ENCODE measurements at places on chromosomes 4 and X. TPM values are rescaled to one million over a fixed set of nuclear protein-coding genes. Genes with fewer than 3 reads are reported as not detected.

Gene RENBP
- 0.76 TPM for total RNA-seq

DNA sequence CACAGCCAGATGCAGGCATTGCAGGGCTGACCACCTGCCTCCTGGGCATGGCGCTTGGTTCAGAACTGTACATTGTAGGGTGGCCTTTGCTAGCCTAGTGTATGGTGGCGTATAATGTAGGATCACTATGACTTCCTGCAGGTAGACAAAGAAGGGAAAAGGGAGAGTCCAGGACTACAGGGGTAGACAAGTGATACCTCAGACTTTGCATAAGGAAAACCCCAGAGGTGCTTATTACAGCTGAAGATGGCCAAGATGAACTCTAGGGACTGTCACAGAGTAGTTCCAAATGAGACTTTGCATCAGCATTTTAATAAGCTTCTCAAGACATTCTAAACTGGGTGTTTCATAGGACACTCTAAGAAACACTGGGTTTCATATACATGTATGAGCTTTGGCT lies 116.4 kb upstream of the PUDP start:
- no peak for DNase-seq

Gene GYG2
- 7.1 TPM for total RNA-seq

- DNase-seq = no peak
Measured at GRCh38 chrX:679291-679979, 48.8 kb downstream of the SHOX start.

DNA sequence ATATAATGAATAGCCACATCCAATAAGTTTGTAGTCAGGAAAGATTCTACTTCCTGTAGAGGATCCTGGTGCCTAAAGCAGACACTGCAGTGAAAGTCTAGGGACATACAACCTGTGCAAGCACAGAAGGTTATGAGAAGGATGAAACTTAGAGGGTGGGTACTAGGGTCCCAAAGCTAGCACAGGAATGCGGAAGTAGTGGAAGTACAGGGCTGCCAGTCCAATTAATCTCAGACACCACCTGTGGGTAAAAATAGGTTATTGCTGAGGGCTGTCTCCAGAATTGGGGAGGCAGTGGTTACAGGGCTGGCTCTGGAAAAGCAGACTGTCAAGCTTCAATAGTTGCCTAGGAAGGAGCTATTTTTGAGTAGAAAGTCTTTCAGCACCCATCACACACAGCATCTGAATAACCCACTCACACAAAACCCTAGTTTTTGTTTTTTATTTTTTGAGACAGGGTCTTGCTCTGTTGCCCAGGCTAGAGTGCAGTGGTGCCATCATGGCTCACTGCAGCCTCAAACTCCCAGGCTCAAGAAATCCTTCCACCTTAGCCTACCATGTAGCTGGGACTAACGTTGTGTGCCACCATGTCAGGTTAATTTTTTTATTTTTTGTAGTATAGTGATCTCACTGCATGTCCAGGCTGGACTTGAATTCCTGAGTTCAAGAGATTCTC lies 50.8 kb upstream of the ELF2 start:
- DNase-seq = no peak

Gene C1QTNF7
- total RNA-seq = 0.80 TPM

GRCh38 chrX:109268340-109268739 lies 213.5 kb downstream of the GUCY2F start:
- no peak for DNase-seq

Gene PIN4
- 12.4 TPM for total RNA-seq

Gene PAGE2B
- total RNA-seq = not detected

GRCh38 chr4:24094726-24095125 lies 204.9 kb upstream of the PPARGC1A start:
- DNase-seq = no peak

DNA sequence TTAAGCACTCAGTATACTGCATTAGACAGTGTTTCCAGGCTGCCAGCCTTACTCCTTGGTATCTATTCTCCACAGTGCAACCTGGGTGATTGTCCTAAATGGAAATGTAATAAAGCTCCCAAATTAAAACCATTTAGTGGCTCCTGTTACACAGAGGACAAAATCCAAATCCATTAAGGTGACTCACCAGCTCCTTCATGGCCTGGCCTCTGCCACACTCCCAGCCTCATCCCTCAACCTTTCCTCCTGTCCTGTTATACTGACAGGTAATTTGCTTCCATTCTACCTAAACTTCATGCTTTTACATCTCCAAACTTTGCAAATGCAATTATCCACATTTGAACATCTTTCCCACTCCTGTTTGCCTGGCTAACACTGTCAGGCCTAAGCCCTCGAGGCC lies 140.3 kb downstream of the INPP4B start:
- no peak for DNase-seq

DNA sequence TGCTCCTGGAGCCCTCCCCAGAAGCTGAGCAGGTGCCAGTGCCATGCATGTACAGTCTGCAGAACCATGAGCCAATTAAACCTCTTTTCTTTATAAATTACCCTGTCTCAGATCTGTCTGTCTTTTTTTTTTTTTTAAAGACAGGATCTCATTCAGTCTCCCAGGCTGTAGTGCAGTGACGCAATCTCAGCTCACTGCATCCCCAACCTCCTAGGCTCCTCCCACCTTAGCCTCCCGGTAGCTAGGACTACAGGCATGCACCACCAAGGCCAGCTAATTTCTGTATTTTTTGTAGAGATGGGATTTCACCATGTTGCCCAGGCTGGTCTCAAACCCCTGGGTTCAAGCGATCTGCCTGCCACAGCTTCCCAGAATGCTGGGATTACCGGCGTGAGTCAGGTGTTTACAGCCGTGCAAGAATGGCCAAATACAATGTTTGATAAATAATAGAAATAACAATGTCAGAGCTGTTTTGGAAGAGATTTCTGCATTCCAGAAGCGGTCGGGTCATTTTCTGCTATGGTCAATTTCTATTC lies 68.8 kb downstream of the SLC2A9 start:
- no peak for DNase-seq

GRCh38 chrX:30219372-30219771 lies 4.0 kb downstream of the MAGEB2 start:
- no peak for DNase-seq

DNA sequence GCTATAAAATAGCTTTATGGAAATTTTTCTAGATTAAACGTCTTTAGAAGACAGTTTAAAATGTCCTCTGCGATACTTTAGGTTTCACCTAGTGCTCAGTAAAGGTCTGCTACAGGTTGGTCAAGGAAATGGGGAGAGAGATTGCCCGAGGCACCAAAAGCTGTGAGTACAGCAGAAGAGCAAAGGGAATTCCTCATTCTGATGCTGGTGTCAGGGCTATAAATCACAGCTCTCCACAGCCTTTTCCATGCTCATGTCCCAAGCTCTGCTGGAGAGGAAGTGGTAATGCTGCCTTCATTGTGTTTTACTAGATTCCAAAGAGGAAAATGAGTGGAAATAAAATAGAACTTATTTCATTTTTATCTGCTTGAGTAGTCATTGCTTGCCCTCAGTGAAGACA lies 2060.4 kb downstream of the ARAP2 start:
- DNase-seq = no peak

GRCh38 chr4:16213121-16213520 lies 13.2 kb downstream of the TAPT1 start:
- no peak for DNase-seq

Gene CLCN5
- 8.9 TPM for total RNA-seq

Gene PNMA6F
- not detected for total RNA-seq

DNA sequence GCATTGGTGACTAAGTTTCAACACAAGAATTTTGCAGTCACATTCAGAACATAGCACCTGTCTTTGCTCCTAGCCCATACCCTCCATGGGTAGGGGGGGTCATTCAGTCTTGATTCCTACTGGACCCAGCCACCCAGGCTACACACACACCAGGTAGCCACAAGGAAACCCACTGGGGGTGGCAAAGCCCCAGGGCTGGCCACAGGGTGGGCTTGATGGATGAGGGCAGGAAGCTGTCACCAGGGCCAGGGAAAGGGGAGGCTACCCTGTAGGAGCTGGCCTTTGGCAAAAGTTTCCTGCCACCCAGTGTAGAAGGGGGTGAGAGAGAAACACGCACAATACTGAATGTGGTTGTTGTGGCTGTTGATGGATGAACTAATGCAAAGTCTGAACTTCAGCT lies 74.5 kb upstream of the NKX1-1 start:
- no peak for DNase-seq

Gene SMIM31
- not detected for total RNA-seq

DNA sequence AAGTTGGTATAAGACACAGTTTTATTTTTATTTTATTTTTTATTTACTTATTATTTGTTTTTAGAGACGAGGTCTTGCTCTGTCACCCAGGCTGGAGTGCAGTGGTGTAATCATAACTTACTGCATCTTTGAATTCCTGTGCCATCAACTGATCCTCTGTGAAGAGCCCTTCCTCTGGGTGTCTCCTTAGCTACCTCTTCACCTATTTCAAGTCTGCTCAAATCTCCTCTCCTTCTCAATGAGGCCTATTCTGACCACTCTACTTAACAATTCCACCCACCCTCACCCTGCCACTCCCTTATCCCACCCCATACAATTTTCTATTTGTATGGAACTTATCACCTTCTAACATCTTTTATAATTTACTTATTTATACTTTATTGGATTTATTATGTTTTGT lies 183.4 kb downstream of the PPP3CA start:
- no peak for DNase-seq

DNA sequence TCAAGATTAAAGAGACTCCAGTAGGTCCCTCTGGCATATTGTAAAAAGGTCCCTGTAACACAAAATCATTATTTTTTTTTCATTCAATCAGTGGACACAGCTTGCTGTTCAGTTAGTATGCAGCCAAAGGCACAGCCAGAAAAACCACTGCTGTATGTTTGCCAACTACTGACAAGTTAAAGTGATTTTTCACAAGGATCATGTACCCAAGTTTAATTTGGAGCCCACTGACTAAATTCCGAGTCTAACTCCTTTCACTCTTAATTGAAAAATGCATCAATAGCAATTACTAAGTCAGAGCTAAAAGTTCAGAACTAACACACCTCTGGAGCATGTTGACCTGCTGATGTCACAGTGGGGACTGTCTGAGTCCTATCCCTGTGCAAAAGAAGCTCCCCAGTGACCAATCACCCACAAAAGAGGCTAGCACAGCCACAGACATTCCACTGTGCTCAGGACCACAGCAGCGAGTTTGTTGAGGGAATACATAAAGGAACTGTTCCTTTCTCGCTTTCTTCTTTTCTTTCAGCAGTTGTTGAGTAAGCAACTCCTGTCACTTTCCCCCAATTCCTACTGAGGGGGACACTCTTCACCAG lies 60.4 kb downstream of the STX18 start:
- no peak for DNase-seq

- no peak for DNase-seq
Measured at GRCh38 chr4:33940281-33940680, 2304.0 kb downstream of the ARAP2 start.

Gene FRG2
- not detected for total RNA-seq

DNA sequence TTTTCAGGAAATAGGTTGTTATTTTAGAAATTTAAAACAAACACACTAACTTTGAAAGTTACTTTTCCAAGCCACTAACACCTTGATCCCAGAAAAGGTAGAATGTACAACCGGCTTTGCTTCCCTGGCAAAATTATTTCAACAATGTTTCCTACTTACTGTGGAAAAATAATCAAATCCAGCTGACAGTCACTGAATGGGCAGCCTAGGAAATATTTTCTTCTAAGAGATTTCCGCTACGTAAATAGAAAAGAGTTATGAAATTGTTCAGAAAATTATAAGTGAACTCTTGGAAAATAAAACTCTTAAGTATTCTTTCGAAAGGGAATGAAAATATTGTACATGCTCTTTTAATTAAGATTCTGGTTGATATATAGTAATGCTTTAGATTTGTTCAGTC lies 195.7 kb downstream of the GASK1B start:
- no peak for DNase-seq

Gene XAGE2
- total RNA-seq = 0.91 TPM

DNA sequence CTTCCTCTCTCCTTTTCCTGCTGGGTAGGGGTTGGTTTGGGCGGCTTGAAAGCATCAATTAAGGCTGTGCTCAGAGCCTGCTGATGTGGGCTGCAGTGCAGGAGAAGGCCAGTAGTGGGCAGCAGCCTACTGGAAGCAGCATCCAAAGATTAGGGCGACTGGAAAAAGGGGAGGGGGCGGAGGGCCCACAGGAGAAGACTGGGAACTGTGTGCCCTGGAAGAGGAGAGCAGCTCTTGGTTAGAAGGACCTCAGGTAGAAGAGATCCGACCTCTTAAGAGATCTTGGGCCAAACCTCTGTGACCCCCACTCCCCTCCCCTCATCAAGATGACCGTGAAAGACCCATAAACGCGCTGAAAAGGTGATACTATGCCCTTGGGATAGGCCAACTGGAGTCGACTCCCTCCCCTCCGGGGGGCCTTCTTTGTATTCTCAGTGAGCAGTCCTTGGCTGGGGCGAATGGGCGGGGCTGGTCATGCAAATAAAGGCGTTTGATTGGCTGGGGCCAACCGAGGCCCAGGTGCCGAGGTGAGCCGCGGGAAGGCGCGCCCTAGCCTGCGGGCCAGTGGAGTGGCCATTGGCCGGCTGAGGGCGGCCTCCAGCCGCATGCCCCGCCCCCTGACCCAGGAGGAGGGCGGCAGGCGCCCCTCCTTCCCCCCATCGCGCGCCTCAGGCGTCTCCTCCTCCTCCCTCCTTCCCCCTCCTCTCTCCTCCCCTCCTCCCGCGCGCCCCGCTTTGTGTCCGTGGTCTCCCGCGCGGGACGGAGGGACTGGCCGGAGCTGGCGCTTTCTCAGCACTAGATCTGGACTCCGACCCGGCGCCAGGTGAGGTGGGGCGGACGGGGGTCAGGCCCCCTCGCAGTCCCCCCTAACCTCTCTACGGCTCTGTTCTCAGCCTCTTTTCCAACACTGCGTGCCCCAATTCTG lies 10.1 kb downstream of the DLG3 start:
- DNase-seq = no peak

DNA sequence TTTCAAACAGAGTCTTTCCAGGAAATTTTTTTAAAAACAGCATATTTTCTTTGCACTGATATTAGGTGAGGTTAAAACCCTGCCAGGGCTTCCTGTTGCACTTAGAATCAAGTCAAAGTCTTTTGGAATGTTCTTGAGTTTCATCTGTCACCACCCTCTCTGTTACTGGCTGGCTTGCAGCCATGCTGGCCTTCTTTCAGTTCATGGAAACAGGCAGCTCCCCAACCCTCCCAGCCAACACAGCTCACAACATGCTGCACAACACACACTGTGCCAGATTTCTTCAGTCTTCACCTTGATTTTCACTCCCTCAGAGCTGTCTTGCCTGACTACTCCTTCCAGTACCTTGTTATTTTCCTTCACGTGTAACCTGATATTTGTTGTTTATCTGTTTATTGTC lies 129.5 kb downstream of the KCNIP4 start:
- DNase-seq = peak; percentile 21

- no peak for DNase-seq
Measured at GRCh38 chr4:133320576-133321170, 171.6 kb downstream of the PCDH10 start.

Gene C4orf50
- total RNA-seq = not detected

DNA sequence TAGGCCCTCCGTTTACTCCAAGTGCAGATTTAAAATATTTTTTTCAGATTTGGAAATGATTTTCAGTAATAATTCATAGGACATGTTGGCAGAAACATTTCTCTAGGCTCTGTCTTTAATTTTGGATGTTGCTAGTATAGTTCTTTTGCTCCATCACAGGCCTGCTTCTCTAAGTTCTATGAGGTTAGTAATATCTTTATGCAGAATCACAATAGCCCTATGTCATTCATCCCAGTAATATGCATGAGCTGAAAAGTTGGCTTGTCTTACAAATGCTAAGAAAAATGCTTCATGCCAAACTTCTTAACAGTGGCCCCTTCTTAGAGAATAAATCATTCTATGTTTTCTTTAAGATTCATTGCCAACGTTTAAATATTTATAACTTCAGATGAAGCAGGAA lies 148.3 kb upstream of the TLL1 start:
- no peak for DNase-seq

Gene RFC1
- total RNA-seq = 28.3 TPM

- DNase-seq = no peak
Measured at GRCh38 chr4:67035986-67036385, 509.3 kb downstream of the CENPC start.

Gene IL21
- total RNA-seq = not detected

Measured in lower leg skin (tissue), 4 donors.